ENCODE measurements at places on chromosomes 1 and 21.
A peak's percentile ranks its signal among the peaks of the same experiment; 100 is the strongest.

- no peak for DNase-seq
Measured at GRCh38 chr1:167518331-167518700, at the start of gene CD247. CD247 (minus strand) TSS chr1:167518529; CDS start chr1:167518465, 64 bp downstream.

DNA sequence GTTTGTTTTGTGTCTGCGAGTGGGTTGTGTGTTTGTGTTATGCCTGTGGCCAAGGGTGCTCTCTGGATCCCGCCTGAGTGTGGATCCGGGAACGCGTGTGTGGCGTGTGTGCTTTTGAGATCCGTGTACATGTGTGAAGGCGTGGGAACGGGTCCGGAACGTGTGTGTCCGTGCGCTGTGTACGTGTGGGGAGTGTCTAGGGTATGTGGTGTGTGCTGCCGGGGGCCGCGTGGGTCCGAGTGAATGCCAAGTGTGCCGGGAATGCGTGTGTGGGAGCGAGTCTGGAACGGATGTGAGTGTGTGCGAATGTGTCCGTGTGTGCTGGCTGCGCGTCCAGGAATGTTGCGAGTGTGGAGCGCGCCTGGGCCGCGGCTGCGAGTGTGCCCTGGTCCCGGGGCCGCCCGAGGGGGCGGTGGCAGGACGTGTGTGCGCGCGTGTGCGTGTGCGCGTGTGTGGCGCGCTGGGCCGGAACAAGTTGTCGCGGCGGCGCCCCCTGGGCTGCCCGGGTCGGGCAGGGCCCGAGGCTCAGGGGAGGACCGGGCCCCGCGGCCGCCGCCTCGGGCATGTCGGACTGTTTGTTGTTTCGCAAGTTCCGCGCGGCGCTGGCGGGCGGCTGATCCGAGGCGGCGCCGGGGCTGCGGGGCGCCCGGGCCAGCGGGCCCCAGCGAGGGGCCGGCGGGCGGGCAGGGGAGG lies 953 bp downstream of the PTPRU start:
- DNase-seq, result no peak

- no peak for DNase-seq
Measured at GRCh38 chr1:226125831-226126230, 60.7 kb downstream of the ACBD3 start.

- DNase-seq, result no peak
Measured at GRCh38 chr1:211375146-211375818, 48.6 kb downstream of the TRAF5 start.

DNA sequence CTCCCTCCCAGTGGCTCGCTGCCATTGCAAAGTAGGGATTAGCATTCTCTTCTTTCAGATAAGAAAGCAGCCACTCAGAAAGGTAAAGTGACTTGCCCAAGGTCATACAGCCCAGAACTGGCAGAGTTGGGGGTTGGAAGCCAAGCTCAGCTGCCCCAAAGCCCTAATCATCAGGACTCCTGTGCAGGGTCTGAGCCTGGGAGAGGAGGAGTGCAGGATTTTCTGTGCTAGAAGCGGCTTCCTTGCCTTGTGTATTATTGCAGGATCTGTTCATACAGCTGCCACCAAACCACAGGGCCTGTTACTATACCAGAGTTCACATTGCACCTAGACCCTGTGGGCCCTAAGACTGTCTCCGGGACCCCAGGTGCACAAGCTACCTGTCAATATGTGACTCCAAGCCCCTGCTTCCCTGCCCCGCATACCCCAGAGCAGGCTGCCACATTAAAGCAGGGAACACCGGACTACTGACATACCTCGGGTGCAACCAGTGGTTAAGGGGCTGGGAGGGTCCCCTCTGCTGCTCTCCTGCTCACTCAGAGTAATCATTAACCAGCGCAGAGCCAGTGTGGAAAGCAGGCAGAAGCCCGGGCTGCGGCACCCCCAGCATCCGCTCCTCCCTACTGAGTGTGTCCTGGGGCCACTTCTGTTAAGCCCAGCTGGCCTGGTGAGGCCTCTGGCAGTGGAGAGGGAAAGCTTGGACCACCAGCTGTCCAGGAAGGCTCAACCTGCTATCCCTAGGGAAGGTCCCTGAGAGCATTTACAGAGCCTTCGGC lies 15.8 kb downstream of the HSPG2 start:
- no peak for DNase-seq

- DNase-seq, result no peak
Measured at GRCh38 chr21:29939104-29939923, 482 bp downstream of the GRIK1 start.

GRCh38 chr1:82830690-82831380 lies 1030.1 kb downstream of the ADGRL2 start:
- no peak for DNase-seq

DNA sequence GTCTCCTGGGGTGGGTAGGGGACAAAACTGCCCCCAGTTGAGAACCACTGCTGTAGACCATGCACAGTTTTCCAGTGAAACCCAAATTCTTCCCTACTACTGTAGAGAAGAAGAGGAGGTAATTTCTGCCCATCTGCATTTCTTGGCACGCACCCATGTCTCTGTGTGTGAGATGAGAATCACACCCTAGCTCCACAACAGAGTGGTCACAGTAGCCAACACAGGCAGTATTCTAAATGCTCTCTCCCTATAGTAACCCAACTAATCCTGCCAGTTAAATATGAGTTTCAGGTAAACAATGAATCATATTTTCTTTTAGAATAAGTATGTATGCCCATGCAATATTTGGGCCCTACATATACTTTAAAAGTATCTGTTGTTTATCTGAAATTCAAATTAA lies 1.2 kb upstream of the CAPN2 start:
- DNase-seq, result no peak

- DNase-seq, result peak; percentile 85
Measured at GRCh38 chr1:41615316-41615715, 130.8 kb upstream of the EDN2 start.

- no peak for DNase-seq
Measured at GRCh38 chr1:6454856-6455751, 10.9 kb downstream of the TNFRSF25 start.

- no peak for DNase-seq
Measured at GRCh38 chr1:47692196-47692595, 254.4 kb downstream of the FOXD2 start.

- DNase-seq, result no peak
Measured at GRCh38 chr1:76580206-76580605, 287.1 kb upstream of the ST6GALNAC5 start.

- no peak for DNase-seq
Measured at GRCh38 chr1:78622548-78622947, 2.3 kb downstream of the IFI44L start.

- DNase-seq, result peak; percentile 53
Measured at GRCh38 chr1:157195521-157196244, 57.5 kb upstream of the ETV3 start.

- DNase-seq, result no peak
Measured at GRCh38 chr1:23384312-23385058, 14.8 kb upstream of the ZNF436 start.

GRCh38 chr1:31155216-31155806 lies 84.4 kb downstream of the NKAIN1 start:
- DNase-seq, result no peak

- no peak for DNase-seq
Measured at GRCh38 chr1:110070671-110071242, at the start of gene ALX3. ALX3 (minus strand) TSS chr1:110070672; CDS start chr1:110070612, 60 bp downstream.

GRCh38 chr1:43719063-43719462 lies 11.7 kb downstream of the ST3GAL3 start:
- DNase-seq, result no peak

DNA sequence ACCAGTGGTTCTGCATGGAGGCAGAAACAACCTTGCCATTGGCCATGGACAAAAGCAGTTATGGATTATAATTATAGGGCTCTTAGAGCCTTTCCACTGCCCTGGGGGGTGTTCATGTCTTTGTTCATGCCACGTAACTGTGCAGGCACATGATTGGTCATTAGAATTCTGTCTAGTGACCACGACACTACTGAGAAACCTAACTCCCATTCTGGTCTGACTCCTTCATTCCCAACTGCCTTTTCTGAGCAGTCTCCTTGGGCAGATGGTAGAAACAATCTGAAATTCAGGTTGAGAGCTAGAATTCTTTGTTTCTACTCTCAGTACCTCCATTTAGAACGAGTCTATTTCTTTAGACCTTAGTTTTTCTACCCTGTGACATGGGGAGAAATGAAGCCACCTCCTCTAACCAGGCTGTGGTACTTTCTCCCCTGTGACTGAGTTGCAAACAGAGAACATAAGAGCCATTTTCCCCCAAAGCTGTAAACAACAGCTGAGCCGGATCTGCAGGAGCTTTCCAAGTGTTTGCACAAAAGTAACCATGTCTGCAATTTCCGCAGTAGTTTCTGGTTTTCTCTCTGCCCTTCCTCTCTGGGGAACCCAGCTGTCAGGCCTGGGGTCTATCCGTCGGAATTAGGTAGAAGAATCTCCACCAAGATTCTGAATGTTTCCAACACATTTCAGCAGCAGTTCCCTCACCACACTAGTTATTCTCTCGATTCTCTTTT lies 37.7 kb upstream of the IPO9 start:
- DNase-seq, result no peak

DNA sequence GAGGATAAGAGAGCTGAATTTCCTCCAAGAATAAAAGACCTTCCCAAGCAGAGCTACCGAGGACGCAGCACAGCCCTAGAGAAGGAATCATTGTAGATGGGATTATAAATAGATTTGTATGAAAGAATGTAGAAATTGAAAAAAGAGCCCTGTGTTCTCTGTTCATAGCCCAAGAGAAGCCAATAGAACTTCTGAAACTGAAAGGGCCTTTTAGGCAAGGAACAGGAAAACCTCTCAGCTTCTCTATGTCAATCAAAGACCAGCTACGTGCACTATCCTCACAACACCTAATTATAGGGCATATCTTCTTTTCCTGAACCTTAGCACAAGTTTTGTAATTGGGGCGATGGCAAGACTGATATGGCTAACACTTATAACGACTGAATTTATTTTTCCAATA lies 192.4 kb upstream of the RNPC3 start:
- DNase-seq, result no peak

DNA sequence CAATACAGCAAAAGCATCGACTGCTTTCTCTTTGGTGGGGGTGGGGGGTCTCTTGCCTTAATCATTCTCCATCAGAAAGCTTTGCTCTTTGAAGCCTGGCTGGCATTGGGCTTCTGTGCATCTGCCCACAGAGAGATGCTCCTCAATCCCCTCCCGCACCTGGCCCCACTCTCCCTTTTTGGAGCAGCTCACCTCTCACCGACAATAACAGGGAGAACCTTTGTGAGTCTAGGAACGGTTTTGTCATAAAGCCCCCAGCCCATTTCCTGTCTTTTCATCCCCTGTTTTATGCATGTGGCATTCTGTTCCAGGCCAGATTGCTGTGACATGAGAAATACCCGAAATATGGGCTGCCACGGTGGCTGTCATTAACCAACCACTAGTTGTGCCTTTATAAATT lies 469.0 kb upstream of the VAMP3 start:
- peak; percentile 68 for DNase-seq

DNA sequence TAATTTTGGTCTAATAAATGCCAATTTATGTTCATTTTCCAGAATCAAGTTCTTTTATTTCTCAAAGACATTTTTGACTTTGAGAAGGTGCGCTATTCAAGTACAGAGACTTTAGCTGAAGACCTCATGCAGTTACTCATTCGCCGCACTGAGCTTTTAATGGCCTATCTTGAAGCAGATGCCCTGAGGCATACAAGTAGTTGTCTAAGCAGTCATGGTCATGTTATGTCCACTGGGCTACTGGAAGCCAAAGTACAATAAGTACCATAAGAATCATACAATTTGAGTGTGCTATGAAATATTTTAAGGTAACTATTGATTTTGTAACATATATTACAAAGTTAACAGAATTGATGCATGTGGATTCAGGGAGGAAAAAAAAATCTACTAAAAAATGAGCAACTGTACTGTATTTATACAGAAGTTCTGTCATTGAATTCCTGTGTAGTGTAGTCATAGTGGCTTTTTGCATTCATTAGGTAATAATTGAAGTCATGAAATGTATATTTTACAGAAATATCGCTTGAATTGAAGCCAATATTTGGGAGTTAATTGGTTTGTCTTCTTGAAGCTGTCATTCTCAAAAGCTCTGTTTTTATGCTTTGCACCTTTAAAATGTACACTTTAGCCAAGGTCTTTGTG lies 13.5 kb upstream of the NEXN start:
- no peak for DNase-seq

- no peak for DNase-seq
Measured at GRCh38 chr1:216430744-216431143, 7.5 kb upstream of the USH2A start.

- no peak for DNase-seq
Measured at GRCh38 chr21:43917515-43918384, 52.7 kb downstream of the AGPAT3 start.

DNA sequence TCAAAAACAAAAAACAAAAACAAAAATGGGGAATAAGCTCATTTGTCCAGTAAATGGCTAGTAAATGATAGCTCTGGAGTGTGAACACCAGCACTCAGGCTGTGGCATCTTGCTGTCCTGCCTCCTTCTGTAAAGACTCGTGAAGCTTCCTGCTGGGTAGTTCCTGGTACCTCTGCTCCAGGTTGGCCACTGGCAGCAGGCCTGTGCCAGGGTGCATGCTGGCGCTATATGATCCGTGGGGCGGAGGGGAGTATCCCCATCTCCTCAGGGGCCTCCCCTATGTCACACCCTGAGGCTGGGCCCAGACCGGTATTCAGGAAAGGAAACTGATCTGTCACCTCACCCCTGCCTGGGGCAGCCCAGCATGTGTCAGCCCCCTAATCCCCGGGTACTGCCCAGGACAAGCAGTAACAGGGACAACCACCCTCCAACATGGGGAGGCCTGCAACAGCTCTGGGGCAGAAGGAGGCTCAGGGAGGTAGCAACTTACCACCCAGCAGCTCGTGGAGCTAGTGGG lies 14.1 kb downstream of the ALPL start:
- no peak for DNase-seq

DNA sequence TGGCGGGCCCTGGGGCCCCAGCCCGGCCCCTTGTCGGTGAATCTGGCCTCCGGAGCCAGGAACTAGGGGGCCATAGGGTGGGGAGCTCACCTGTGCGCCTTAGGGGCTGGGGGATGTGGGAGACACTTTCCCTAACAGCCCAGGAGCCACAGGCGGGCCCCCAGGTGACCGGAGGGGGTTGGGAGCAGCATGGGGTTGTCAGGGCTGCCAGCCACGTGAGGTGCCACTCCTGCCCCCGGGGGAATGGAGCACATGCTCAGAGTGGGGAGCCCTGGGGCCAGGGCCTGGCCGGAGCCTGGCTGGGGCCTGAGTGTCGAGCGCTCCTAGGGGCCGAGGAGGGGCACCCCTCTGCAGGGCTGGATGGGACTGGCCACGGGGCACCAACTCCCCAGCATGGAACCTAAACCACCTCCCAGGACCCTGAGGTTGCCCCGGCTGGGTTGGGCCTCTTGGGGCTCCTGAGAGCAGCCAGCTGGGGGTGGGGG lies 19.9 kb downstream of the PRXL2B start:
- DNase-seq, result no peak

DNA sequence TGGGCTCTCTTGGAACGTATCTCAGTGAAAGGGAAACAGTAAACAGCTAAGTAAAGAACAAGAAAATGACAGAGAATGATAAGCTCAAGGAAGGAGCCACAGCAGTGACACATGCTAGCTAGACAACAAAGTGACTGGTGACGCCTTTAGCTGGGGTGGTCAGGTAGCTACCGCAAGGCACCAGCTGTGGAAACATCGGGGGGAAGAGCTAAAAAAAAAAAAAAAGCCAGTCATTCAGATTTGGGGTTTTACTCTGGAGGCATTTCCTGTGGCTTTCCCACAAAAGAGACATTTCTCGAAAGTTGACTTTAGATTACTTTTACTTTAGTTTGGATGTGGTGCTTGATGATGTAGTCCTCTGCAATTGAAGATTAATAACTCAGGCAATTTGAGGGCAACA lies 2.1 kb downstream of the FHAD1 start:
- no peak for DNase-seq

GRCh38 chr1:153774026-153774595 lies 1.1 kb upstream of the SLC27A3 start:
- no peak for DNase-seq
